OCI-M1 (cell line): ENCODE measurements at places on chromosomes 4 and X.
A peak's percentile ranks its signal among the peaks of the same experiment; 100 is the strongest.

- no peak for DNase-seq
Observed at GRCh38 chrX:123695242-123695641, 37.6 kb downstream of the THOC2 start.

GRCh38 chr4:153643406-153644383 is 40.4 kb upstream of the TLR2 start:
- DNase-seq, result peak; percentile 85

DNA sequence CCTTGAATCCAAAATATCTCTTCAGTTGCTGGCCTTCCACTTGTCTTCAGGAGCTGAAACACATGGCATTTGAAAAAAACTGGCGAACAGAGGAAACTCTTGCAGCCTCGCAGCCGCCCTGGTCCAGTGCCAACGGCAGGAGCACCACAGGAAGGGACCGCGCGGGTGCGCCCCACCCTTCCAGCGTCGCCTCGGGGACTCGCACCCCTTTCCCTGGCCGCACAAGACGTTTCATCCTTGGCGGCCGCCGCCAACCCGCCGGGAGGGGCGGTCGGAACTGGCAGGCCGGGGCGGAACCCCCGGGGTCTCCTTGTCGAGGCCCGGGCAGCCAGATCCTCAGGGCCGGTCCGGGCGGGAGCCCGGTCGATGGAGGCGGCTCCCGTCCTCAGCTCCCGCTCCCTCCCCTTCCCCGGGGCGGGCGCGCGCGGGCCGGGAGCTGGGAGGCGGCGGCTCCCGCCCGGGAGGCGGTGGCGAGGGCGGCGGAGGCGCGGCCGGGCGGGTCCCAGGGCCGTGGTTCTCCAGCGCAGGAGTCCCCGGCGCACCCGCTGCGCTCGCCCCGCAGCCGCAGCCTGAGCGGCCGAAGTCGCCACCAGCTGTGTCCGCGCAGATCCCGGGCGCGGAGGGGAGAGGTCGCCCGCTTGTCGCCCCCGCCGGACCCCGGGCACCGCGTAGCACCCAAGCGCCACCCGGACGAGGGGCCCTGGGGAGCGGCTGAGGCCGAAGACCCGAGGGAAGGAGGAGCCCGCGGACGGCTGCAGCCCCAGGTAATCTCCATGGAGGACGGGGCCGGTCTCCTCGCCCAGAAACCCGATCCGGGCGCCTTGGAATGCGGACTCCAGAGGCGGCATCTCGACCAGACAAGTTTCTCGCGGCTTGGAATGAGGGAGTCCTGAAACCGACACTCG is 886 bp upstream of the NDST3 start:
- peak; percentile 36 for DNase-seq

GRCh38 chr4:70743731-70744130 is 22.0 kb downstream of the RUFY3 start:
- no peak for DNase-seq

GRCh38 chrX:19172741-19173140 is 50.5 kb upstream of the ADGRG2 start:
- no peak for DNase-seq

DNA sequence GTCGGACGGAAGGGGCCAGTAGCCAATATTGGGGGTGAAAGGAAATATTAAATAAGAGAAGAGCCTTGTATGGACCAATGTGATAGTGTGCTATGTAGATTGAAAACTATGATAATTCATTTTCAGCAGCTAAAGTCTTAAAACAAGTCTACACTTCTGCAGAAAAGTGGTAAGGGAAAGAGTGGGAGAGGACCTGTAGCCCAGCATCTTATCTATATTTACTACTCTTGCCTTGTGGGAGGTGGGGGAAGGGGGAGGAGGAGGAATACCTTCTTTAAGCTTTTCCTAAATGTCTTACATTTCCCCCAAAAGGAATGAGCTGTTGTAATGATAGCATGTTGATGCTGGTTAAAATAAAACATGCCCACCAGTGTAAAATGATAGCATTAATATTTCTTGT is 220.0 kb upstream of the SPRY1 start:
- peak; percentile 52 for DNase-seq

DNA sequence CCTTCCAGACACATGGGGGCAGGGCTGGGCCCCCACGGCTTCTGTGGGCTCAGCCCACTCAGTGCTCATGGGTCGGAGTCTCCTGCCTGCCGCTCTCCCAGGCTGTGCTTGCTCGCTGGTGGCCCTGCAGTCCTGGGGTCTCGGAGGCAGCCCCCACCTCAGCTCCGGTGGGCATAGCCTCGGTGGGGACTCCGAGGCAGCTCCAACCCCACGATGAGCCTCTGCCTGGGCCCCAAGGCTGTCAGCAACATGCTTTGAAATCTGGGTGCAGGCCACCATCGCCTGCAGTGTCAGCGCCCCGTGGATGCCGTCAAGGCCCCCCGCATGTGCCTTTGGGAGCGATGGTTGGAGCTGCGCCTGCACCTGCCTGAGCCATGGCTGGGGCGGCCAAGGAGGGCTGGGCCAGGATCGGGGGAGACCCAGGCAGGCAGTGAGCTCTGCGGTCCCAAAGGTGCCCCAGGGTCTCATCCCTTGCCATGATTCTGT is 30.2 kb upstream of the SPON2 start:
- DNase-seq, result no peak
